ENCODE measurements at places on chromosomes 7 and 10. TPM values are rescaled to one million over a fixed set of nuclear protein-coding genes. Genes with fewer than 3 reads are reported as not detected.

PRKAR1B gene
- total RNA-seq, result 14.5 TPM

ZCWPW1 gene
- total RNA-seq, result 0.53 TPM

CPA1 gene
- total RNA-seq, result not detected

SAMD9L gene
- 26.5 TPM for total RNA-seq

ADIRF gene
- total RNA-seq, result 15.3 TPM

MACC1 gene
- total RNA-seq, result not detected

All from thoracic aorta endothelial cell (primary cell).